ENCODE measurements at places on chromosomes 11 and 22.

- no peak for DNase-seq
Measured at GRCh38 chr22:17917490-17917983, 106.8 kb downstream of the MICAL3 start.

- no peak for DNase-seq
Measured at GRCh38 chr22:42994276-42994916, 20.6 kb downstream of the PACSIN2 start.

DNA sequence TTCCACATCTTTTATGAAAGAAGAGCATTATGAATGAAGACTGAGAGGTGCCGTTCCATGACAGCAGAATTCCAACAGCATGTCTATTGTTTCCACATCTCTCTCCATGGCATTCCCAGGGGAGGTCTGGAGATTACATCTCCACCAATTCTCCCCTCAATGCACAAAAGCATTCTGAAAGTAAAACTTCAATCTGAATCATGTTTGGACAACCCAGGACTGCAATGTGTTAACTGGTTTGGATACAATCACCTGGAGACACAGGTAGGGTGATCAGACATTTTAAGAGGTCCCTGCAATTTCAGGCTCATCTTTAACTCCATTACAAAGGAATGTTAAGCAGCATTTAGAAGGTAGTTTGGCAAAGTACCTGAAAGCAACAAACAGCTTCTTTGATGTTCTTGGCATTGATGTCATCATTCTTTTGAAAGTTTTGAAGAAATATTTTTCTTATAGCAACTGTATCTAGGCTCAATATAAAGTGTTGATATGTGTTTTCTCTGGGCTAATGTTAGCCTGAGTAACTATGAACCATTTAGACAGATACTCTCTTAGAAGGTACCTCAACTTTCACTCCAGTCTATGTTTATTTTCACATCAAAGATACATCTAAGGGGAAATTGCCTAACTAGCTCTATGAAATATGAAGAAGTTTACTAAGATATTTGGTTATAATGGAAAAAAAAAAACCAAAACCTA is 181.4 kb upstream of the MTMR2 start:
- no peak for DNase-seq

- no peak for DNase-seq
Measured at GRCh38 chr11:61766353-61766841, 14.0 kb downstream of the MYRF start.

DNA sequence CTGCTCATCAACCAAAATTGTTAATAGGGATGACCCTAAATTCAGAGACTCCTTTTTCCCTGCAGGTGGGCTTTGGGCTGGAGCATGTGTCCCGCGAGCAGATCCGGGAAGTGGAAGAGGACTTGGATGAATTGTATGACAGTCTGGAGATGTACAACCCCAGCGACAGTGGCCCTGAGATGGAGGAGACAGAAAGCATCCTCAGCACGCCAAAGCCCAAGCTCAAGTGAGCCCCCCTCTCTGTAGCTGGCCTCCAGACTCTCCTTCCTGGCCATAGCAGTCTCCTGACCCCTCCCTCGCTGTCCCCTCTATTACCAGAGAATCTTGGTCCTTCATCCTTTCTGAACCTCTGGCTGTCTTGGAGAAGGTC is 47.9 kb upstream of the RAB1B start:
- no peak for DNase-seq

- DNase-seq, result peak; percentile 14
Measured at GRCh38 chr11:43579171-43579918, 101.2 kb upstream of the HSD17B12 start.

DNA sequence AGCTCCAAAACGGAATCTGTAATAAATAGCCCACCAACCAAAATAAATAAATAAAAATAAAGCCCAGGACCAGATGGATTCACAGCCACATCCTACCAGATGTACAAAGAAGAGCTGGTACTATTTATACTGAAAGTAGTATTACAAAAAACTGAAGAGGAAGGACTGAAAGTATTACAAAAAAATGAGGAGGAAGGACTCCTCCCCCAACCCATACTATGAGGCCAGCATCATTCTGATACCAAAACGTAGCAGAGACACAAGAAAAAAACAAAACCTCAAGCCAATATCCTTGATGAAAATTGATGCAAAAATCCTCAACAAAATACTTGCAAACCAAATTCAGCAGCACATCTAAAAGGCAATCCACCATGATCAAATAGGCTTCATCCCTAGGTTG is 65.4 kb downstream of the CYP2R1 start:
- no peak for DNase-seq

DNA sequence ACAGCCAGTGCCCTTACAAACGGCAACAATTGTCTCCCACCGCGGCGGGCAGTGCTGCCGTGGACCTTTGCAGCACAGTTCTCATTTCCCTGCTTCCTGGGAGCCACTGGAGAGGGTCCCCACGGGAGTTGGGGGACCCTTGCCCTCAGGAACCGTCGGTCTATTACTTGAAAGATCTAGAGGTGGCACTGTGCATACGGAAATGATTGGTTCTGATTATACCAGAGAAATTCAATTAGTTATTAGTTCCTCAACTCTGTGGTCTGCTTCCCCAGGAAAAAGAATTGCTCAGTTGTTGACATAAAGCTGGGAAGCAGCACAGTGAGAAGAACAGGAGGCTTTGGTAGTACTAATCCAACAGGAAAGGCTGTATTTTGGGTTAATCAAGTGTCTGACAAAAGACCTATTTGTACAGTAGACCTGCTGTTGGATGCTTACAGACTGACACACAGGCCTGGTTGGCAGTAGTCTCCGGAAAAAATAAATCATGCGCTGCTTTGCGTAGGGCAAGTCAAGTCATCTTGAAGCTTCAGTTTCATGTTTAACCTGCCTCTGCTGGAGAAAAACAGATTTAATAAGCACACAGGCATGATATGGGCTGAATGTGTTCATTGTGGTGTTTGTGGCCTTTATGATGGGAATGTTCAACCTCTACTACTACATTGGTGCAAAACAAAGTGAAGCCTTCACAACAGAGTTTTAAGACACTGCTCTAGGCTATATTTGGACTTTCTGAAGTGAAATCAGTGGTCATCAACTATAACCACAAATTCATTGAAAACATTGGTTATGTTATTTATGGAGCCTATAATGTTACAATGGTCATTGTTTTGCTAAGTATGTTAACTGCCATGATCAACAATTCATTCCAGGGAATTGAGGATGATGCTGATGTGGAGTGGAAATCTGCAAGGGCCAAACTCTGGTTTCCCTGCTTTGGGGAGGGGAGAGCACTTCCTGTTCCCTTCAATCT is 54.6 kb upstream of the SC5D start:
- DNase-seq, result no peak

GRCh38 chr11:73228268-73229134 is 10.4 kb downstream of the P2RY2 start:
- DNase-seq, result no peak

- no peak for DNase-seq
Measured at GRCh38 chr11:130397780-130398179, 30.6 kb downstream of the ADAMTS8 start.

- DNase-seq, result no peak
Measured at GRCh38 chr11:3340025-3340424, 38.9 kb downstream of the ZNF195 start.

GRCh38 chr11:62459080-62459479 is 40.2 kb downstream of the SCGB1A1 start:
- no peak for DNase-seq

GRCh38 chr11:84819128-84819527 is 808.0 kb downstream of the DLG2 start:
- no peak for DNase-seq

GRCh38 chr22:46971099-46971763 is 208.8 kb downstream of the TBC1D22A start:
- no peak for DNase-seq

DNA sequence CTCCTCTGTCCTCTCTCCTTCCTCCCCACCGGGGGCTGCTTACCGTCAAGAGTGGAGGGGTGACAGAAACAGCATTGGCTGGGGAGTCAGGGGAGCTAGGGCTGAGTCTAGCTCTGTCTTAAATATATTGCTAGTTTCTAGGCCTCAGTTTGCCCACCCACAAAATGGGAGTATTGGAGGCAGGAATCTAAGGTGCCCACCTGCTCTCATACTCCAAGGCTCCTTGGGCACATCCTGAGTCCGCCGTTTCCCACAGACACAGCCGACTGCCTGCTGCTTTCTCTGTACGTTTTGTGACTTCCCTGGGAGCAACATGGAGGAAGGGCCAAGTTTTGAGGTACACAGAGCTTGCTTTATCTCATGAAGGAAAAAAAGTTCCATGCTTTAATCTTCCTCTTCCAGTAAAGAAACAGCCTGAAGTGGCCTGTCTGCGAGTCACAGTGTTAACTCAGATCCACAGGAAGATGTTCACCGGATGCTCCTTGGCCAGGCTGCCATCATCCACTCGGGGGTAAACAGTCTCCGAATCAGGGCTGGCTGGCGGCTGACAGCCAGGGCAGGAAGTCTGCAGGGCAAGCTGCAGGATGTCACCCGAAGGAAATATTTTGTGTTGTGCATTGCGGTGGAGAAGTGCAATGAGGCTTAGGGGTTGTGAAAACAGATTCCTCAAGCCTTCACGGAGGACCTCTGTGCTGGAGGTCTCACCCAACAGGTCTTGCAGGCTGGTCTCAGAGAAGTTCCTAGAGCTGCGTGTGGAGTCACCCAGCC is 11.0 kb upstream of the CERK start:
- no peak for DNase-seq

DNA sequence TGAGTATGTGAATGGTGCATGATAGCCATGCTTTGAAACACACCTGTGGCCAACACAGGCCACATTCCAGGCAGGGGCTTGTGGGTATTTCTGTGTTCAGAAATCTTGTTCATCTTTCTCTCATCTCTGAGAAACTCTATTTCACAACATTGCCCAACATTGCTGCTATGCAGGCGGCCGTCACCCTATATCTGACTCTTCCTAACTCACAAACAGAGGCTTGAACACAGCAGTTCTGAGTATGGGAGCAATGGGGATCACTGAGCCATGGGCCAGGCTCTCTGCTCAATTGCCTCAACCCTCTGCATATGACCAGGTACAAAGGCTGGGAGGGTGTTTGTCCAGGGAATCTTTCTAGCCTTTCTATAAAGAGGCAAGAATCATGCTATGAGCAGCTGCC is 259.9 kb downstream of the BUD13 start:
- no peak for DNase-seq

DNA sequence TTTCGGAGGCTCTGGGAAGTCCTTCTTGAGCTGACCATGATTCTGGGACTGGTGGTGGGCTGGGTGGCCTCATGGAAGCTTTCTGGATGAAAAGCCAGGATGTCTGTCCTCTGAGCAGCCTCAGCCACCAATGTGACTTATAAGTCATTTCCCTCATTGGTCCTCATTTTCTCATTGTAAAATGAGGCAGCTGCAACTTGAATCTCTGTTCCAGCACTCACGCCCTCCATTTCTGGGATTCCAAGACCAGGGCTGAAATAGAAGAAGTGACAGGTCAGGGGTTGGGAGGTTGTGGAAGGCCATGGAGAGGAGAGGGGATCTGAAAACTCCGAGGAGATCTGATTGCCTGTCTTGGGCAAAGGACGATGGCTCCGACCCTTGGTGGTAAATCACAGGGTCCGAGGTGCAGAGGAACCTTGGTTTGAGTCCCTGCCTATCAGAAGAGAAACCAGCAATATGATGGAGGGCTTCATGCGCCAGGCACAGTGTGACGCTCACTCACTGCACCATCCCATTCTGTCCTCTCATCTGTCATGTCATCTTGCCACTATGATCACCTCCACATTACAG is 38.3 kb downstream of the TSPAN18 start:
- no peak for DNase-seq

DNA sequence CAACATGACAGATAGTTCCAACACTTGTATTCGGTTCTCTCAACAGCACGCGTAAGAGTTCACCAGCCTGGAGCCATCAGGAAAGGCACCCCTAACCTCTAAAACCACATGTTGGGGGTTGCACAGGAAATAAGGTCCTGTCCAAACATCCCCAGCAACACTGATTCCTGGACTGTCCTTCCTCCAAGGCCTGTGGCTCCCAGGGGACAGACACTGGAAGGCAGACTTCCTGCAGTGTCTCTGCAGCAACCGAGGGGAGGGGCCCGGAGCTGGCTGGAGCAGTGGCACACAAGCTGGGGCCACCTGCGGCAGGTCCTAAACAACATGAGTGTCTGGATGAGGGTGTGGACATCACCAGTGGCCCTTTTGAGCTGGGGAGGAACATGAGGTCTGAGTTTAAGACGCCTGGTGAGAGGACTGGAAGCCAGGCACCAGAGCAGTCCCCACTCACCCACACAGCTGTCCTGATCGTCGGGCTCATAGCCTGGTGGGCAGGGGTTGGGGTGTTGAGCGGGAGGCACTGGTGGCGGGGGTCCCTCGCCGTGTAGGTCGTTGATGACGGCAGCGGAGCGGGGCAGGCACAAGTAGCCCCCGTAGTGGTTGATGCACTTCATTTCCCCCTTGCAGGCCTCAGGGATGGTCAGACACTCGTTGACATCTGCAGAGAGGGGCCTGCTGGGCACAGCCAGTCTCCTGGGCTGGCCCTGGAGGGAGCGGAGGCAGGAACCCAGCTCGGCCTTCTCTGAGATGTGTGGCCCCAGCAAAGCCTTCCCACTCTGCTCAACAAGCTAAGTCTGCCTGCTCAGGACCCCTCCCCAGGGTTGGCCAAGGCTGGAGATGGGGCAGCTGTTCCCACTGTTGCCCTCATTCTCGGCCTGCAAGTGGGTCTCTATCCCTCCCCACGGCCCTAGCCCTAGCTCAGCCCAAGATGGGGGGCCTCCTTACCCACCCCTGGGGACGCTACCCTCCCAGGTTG is 1.6 kb downstream of the EFEMP2 start:
- no peak for DNase-seq

DNA sequence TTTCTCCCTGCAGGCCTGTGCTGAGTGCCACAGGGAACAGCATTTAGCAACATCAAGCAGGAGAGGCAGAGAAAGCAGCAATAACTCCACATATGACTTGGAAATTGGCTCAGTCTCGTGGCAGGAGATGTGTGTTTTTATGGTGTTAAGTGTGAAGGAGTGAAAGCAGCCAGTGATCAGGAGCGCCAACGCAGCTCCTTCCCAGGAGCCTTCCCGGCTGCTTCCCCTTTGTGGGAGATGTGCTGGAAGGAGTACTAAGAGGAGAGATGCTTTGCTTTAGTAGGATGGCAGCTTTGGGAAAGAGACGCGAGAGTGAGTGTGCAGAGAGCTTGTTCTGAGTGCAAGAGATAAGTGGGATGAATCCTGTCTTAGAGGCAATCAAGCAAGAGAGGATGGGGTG is 54.7 kb upstream of the KIRREL3 start:
- no peak for DNase-seq

GRCh38 chr22:27063406-27063805 is 406.0 kb downstream of the MIAT start:
- DNase-seq, result no peak
